Ascending aorta (tissue), 2 donors: ENCODE measurements at places on chromosomes 2 and 18. TPM values are rescaled to one million over a fixed set of nuclear protein-coding genes. Genes with fewer than 3 reads are reported as not detected.

Gene RTTN
- total RNA-seq: 9.5 TPM

DNA sequence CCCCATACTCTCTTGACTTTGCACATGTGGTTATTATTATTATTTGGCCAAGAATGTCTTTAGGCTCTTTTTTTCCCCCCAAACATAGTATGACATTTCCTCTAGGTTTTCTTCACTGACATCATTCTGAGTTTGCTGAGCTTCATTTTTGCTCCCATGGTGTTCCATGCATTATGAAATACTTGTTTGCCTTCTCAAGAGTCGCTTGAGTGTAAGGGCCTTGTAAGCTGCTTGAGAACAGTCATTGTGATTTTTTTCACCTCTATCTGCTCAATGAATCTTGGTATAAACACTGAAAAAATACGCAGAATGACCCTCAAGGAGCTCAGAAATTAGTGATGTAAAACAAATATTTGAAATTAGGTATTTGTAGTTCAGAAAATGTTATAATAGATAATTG is 688.9 kb downstream of the CNTNAP5 start:
- no peak for DNase-seq

DNA sequence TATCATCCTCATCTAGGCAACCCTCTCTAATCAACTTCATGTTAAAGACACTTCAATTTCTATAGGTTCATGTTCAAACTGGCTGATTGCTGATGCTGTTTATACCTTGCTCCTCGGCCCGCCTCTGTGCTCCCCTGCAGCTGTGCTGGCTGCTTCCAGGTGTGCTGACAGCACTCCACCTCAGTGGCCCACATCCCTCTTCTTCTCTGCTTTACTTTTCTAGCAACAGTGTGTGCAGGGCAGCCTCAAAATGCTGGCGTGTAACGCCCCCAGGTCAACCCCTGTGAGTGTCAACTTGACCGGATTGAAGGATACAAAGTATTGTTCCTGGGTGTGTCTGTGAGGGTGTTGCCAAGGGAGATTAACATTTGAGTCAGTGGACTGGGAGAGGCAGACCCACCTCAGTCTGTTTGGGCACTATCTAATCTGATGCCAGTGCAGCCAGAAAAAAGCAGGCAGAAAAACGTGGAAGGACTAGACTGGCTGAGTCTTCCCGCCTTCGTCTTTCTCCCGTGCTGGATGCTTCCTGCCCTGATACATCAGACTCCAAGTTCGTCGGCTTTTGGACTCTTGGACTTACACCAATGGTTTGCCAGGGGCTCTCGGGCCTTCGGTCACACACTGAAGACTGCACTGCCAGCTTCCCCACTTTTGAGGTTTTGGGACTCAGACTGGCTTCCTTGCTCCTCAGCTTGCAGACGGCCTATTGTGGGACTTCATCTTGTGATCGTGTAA is 94.7 kb downstream of the COL6A3 start:
- DNase-seq: no peak

Gene LCT
- total RNA-seq: not detected

GRCh38 chr2:218961229-218961628 is 1.8 kb downstream of the CDK5R2 start:
- DNase-seq: no peak

Gene CCDC150
- total RNA-seq: 7.1 TPM

DNA sequence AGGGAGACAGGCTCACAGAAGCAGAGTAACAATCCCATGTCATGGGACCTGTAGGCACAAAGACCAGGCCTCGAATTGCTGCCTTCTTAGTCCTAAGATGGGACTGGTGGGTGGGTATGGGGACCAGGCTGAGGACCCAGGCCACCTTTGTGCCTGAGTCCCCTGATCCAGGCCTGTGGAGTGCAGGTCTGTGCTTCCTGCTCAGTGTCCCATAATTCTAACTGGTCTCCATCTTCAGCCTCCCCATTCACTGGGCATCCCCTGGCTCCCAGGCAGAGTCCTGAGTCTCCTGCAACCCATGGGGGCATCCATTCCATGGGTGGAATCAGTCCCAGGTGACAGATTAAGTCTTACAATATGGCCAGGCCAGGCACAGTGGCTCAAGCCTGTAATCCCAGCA is 83.9 kb downstream of the SMAD7 start:
- DNase-seq: no peak

Gene HOXD11
- total RNA-seq: not detected

DNA sequence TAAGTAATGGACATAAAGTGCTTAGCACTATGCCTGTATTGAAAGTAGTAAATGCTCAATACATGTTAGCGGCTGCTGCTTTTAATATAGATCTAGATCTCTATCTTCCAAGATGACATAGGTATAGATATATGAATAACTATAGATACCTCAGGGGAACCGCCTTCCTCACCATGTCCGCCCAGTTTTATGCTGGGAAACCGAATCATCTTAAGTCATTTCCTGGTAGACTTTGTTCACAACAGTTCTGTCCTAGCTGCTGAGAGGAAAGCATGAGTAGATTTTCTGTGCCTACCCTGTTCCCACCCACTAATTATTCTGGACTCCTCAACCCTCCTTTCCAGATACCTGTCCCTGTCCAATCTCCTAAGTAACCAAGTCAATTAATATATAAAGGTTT is 21.6 kb upstream of the ITM2C start:
- no peak for DNase-seq

GRCh38 chr18:5237083-5237722 is 40.1 kb upstream of the AKAIN1 start:
- no peak for DNase-seq

DNA sequence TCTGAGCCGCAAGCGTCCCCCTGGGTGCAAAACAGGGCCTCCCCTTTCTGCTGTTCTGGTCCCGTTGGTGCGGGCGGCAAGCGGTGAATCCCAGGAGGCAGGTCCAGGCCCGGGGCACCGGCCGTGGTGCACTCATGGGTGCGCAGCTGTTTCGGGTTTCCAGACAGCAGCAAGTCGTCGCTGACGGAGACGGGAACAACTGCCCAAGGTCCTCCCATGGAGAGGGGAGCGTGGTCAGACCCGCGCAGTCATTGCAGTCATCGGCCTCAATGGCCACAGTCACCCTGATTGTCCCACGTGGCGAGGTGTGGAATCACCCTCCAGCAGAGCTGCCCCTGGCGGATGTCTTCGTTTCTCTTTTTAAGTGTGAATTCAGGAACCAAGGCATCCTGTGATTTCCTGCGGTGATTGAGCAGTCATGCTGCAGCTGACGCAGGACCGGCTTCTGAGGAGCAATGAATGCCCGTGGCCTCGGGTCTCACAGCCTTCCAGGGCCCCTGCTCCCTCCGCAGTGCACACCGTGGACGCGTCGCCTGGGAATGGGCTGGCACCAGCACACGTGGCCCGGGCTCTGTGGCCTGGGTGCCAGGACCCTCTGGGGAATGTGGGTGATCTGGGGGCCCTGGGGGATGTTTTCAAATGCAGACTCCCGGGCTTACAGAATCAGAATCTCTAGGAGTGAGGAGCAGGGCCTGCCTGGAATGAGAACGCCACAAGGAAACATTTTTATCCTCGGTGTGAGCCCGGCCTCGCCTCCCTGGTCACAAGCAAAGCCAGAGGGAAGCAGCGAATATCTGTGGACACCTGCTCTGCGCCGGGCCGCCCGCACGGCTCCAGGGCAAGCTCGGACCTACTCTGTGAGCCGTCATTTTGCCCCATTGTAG is 244.2 kb upstream of the SALL3 start:
- peak; percentile 57 for DNase-seq

DNA sequence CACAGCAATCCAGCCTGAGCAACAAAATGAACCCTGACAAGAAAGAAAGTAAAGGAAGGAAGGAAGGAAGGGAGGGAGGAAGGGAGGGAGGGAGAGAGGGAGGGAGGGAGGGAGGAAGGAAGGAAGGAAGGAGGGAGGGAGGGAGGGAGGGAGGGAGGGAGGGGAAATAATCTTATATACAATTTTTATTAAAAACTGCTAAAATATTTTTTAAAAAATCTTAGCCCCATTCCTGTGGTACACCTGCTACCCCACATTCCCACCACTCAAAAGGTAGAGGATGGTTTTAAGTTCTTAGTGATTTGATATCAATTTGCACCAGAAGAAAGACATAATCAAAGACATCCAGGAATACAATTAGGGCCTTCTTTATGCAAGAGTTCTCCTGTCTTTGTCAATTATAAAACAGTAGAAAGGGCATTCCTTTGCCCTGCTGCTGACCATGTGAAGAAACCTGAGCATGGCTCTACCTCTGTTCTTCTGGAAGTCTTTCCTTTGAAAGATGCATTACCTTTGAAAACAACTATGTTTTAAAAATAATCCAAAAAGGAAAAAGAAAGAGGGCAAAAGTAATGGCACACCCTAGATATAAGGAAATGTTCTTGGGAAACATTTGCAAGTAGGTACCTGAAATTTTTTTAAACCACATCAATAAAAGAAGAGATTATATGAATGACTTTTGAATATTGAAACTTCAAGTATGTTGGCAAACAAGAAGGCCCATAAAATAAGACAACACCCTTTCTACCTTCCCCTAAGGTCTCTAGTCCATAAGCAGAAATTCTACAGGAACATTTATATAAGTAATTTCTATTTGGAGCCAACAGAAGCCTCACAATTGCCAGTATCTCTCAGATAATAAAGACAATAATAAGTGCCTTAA is 33.7 kb upstream of the ACVR2A start:
- DNase-seq: no peak

- DNase-seq: no peak
Observed at GRCh38 chr2:1446301-1446700, 33.0 kb downstream of the TPO start.

GRCh38 chr2:119741868-119742267 is 17.9 kb upstream of the PTPN4 start:
- no peak for DNase-seq

DNA sequence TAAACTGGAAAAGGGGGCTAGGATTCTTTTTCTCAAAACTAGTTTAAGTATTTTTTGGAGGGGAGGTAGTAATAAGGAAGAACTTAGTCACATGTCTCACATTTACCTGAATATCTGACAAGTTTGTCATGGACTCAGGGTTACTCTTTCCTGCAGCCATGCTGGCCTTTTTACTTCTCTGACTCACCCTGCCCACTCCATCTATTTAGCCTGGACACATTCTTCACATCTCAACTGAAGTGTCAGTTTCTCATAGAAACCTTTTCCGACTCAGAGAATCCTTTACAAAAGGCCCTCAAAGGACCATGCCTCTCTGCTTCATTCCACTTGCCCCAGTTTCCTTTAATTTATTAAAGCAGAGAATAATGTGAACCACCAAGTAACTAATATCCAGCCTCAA is 42.6 kb downstream of the SCN7A start:
- DNase-seq: no peak

Gene FRZB
- 42.5 TPM for total RNA-seq
